Smooth muscle cell of bladder (primary cell): ENCODE measurements at places on chromosomes 13 and 19. TPM values are rescaled to one million over a fixed set of nuclear protein-coding genes. Genes with fewer than 3 reads are reported as not detected.

ZNF729 gene
- not detected in 2 replicates for total RNA-seq

ZNF350 gene
- 10.2 and 11.8 TPM in 2 replicates for total RNA-seq

CD79A gene
- total RNA-seq = not detected in 2 replicates

ANGPTL8 gene
- 0.18 TPM in 1 of 2 replicates, not detected in the other for total RNA-seq

SOX1 gene
- total RNA-seq = not detected in 2 replicates

C19orf33 gene
- total RNA-seq = 0.65 and 0.71 TPM in 2 replicates

FCER2 gene
- not detected in 2 replicates for total RNA-seq

ATP1A3 gene
- under 0.01 and 0.09 TPM in 2 replicates for total RNA-seq

SPACA4 gene
- total RNA-seq = 0.14 TPM in 1 of 2 replicates, not detected in the other

TLE6 gene
- 2.4 and 3.4 TPM in 2 replicates for total RNA-seq

OR4F17 gene
- total RNA-seq = under 0.01 TPM in 1 of 2 replicates, not detected in the other

NLRP4 gene
- total RNA-seq = not detected in 2 replicates

IGSF23 gene
- not detected in 2 replicates for total RNA-seq

ZNF534 gene
- total RNA-seq = not detected in 2 replicates

REEP6 gene
- total RNA-seq = 1.1 and 2.0 TPM in 2 replicates

LRRC25 gene
- 0.14 and 0.28 TPM in 2 replicates for total RNA-seq

USP12 gene
- total RNA-seq = 17.5 and 22.2 TPM in 2 replicates

CERS1 gene
- 0.85 and 2.7 TPM in 2 replicates for total RNA-seq

CRYL1 gene
- 22.2 TPM in 2 replicates for total RNA-seq

KIRREL2 gene
- total RNA-seq = not detected in 2 replicates

KASH5 gene
- not detected in 2 replicates for total RNA-seq

IFNL1 gene
- total RNA-seq = not detected in 2 replicates

URAD gene
- total RNA-seq = not detected in 2 replicates

NFIX gene
- 36.8 and 44.9 TPM in 2 replicates for total RNA-seq

CGB2 gene
- total RNA-seq = not detected in 2 replicates

CIC gene
- total RNA-seq = 7.1 and 13.9 TPM in 2 replicates

CACNG6 gene
- total RNA-seq = 0.83 and 2.3 TPM in 2 replicates

RUBCNL gene
- total RNA-seq = 0.14 and 0.55 TPM in 2 replicates

ZNF154 gene
- 2.8 and 3.6 TPM in 2 replicates for total RNA-seq

SULT2A1 gene
- total RNA-seq = 0.09 TPM in 1 of 2 replicates, not detected in the other

BLOC1S3 gene
- 2.3 and 2.9 TPM in 2 replicates for total RNA-seq

SYDE1 gene
- total RNA-seq = 12.2 and 19.0 TPM in 2 replicates

TMEM255B gene
- 0.71 and 1.4 TPM in 2 replicates for total RNA-seq

ZNF439 gene
- total RNA-seq = 5.8 and 6.0 TPM in 2 replicates

SLITRK1 gene
- not detected in 2 replicates for total RNA-seq
